Dermis lymphatic vessel endothelial cell (primary cell): ENCODE measurements at places on chromosomes 7 and 10. TPM values are rescaled to one million over a fixed set of nuclear protein-coding genes. Genes with fewer than 3 reads are reported as not detected.

NME8 gene
- total RNA-seq, result not detected in 2 replicates

HOXA2 gene
- total RNA-seq, result 0.11 and 0.43 TPM in 2 replicates

HSPA12A gene
- 0.52 and 1.3 TPM in 2 replicates for total RNA-seq

HOXA6 gene
- 1.8 and 2.7 TPM in 2 replicates for total RNA-seq
